ENCODE measurements at places on chromosomes 3 and 15.

DNA sequence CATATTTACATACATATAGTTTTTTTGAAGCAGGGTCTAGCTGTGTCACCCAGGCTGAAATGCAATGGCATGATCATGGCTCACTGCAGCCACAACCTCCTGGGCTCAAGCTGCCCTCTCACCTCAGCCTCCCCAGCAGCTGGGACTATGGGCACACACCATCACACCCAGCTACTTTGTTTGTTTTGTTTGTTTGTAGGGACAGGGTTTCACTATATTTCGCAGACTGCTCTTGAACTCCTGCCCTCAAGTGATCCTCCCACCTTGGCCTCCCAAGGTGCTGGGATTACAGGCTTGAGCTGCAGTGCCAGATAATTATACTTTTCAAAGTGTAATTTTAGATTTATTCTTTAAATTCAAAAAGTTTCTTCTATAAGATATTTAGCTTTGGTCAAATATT, 10.2 kb downstream of the GTF2A2 start:
- DNase-seq, result no peak

- DNase-seq, result no peak
These were observed 190.6 kb downstream of the VPS13C start for GRCh38 chr15:61869656-61870055.

DNA sequence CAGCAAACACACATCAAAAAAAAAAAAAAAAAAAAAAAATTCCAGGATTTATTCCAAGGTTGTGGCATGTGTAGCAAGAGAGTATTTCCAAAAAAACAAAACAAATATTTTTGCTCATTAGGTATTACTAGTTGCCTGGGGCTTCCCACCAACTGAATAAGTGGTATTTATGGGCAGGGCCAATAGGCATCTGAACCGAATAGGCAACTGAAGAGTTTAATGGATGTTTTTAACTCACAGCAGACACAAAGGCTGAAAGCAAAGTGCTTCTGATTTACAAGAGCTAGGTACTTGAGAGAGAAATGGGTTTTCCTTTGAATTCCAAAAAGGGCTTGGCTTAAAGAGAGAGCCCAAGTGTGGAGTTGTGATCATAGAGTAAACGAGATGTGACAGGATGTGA, 21.4 kb downstream of the EIF4E3 start:
- no peak for DNase-seq

- DNase-seq, result no peak
These were observed 33.6 kb downstream of the SSUH2 start for GRCh38 chr3:8610951-8611350.

DNA sequence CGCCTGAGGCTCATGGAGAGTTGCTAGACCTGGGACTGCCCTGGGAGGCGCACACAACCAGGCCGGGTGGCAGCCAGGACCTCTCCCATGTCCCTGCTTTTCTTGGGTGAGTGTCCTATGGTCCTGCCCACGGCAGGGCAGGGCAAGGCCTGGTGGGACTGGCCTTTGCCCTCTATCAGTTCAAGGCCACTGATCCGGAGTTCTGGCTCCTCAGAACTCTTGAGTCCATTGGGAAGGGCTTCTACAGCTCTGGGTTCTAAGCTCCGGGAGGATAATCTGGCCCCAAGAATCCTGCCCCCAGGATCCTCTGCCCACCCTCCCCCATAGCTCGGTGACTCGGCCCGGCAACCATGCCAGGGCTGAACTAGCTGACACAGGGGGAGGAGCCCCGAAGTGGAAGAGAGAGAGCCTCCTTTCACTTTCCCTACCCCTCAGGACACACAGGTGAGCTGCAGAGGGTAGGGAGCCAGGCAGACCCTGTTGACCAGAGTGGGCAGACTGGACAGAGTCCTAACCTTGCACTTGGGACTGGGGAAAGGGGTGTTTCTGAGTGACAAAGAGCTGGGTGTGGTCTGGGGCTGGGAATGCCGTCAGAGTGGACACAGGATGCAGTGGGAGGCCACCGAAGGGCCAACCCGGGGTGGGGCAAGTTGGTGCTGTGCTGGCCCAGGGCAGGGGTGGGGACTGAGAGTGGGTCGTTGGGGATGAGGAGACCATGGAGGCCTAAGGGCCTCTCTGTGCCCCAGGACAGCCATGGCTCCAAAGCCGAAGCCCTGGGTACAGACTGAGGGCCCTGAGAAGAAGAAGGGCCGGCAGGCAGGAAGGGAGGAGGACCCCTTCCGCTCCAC, 664 bp downstream of the PARP3 start:
- DNase-seq, result no peak

GRCh38 chr3:71117572-71118247, 465.8 kb downstream of the FOXP1 start:
- DNase-seq, result no peak

DNA sequence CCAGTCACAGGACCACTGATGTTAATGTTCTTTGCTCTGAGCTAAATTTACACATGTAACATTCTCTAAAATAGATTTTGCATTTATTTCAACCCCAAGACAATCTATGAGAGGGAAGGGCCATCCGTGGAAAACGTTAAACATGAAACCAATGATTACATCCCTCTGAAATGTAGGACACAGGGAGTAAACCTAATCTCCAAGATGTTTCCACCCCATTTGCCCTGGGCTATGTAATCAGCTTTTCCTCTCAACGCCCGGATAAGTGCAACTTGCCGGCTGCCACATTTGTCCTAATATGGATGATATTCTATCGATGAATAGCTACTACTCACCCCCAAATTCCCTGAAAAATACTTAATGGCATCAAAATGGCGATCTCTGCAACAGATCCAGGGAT, 6.4 kb upstream of the FMN1 start:
- DNase-seq, result no peak

DNA sequence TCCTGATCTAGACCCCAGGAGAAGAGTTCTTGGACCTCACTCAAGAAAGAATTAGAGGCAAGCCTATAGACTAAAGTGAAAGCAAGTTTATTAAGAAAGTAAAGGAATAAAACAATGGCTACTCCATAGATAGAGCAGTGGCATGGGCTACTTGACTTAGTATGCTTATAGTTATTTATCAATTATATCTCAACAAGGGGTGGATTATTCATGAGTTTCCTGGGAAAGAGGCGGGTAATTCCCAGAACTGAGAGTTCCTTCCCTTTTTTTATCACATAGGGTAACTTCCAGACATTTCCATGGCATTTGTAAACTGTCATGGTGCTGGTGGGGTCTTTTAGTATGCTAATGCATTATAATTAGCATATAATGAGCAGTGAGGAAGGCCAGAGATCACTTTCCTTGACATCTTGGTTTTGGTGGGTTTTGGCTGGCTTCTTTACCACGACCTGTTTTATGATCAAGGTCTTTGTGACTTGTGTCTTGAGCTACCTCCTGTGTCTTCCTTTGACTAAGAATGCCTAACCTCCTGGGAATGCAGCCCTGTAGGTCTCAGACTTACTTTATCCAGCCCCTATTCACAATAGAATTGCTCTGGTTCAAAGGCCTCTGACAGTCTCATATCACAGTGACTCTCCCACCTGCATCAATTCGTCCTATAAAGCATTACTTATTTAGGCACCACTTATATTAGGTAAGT, 35.3 kb upstream of the PLSCR2 start:
- DNase-seq, result no peak

- DNase-seq, result no peak
These were observed 846.7 kb downstream of the EPHA3 start for GRCh38 chr3:89954137-89954536.
